Activated CD8-positive, alpha-beta memory T cell treated with anti-CD3 and anti-CD28 coated beads, Interleukin-2, amount 10 ng/mL, durations not matched to agents 7 days and 5 days (primary cell): ENCODE measurements at places on chromosomes 6 and 20.
A peak's percentile ranks its signal among the peaks of the same experiment; 100 is the strongest.

DNA sequence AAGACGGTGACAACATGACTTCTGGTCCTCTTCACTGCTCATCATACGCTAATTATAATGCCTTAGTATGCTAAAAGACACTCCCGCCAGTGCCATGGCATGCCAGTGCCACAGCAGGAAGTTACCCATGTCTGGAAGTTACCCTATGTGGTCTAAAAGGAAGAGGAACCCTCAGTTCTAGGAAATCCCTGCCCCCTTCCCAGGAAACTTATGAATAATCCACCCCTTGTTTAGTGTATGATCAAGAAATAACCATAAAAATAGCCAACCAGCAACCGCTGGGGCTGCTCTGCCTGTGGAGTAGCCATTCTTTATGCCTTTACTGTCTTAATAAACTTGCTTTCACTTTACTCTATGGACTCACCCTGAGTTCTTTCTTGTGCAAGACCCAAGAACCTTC, 15.8 kb upstream of the SERPINB9 start:
- H3K27me3 ChIP-seq, result no peaks in the 10 kb centered on the region
- peaks cover 18% of the 10 kb centered on the region for H3K4me1 ChIP-seq
- peak overlapping the region; percentile 45 for H3K27ac ChIP-seq
- peaks cover 5% of the 10 kb centered on the region for H3K36me3 ChIP-seq
- H3K4me3 ChIP-seq, result no peak overlapping the region
- peak; percentile 55 for DNase-seq

- DNase-seq, result no peak
- no peaks in the 10 kb centered on the region for H3K4me1 ChIP-seq
- no peaks in the 10 kb centered on the region for H3K27me3 ChIP-seq
- H3K27ac ChIP-seq, result no peak overlapping the region
- no peak overlapping the region for H3K4me3 ChIP-seq
- no peaks in the 10 kb centered on the region for H3K36me3 ChIP-seq
Measured at GRCh38 chr6:155993240-155993639, 537.6 kb upstream of the NOX3 start.

DNA sequence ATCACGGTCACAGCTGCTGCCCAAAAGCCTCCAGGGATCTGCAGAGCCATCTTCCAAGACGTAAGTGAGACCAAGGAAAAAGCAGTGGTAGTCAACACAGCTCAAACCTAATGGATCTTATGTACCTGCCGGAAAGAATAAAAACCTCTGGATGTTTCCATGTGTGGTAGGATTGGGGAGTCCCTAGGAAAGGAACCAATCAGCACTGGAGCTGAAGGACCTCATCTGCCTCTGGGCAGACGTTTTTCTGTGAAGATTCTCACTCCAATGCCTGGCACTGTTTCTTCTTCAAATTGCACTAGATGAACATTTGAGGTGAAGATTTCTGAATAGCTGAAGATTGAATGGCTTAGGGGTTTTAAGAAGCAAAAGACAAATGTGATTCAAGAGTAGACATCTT, at the start of gene HLA-DQB2:
Gene HLA-DQB2, minus strand, starts transcription at position 112 of the 400 bp plus-strand sequence. Its CDS starts 62 bp downstream, at position 50.
- no peaks in the 10 kb centered on the region for H3K36me3 ChIP-seq
- H3K4me3 ChIP-seq, result no peak within 1 kb of the TSS
- H3K4me1 ChIP-seq, result peaks cover 2% of the 10 kb centered on the region
- H3K27me3 ChIP-seq, result peaks cover 63% of the 10 kb centered on the region
- H3K27ac ChIP-seq, result no peak within 1 kb of the TSS

DNA sequence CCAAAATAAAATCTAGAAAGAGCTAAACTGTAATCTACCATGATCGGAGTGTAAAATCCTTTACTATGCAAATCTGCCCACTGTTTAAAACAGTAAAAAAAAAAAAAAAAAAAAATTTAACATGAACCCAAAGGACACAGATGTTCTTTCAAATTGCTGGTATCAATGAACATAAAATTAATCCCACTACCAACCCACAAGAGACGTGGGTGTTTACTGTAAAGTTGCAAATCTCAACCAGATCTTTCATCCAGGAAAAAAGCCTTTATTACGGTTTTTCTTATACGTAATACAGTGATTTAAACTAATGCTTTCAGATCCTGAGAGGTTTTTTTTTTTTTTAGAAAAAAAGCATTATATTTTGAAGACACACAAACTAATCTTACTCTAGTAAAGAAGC, 2.5 kb downstream of the CDK19 start:
- H3K4me3 ChIP-seq, result no peak overlapping the region
- no peak overlapping the region for H3K27ac ChIP-seq
- no peaks in the 10 kb centered on the region for H3K27me3 ChIP-seq
- H3K4me1 ChIP-seq, result peaks cover 29% of the 10 kb centered on the region
- no peak for DNase-seq
- H3K36me3 ChIP-seq, result peaks cover 12% of the 10 kb centered on the region

- H3K27me3 ChIP-seq, result peaks cover 4% of the 10 kb centered on the region
- no peak overlapping the region for H3K4me3 ChIP-seq
- H3K27ac ChIP-seq, result no peak overlapping the region
- peaks cover 9% of the 10 kb centered on the region for H3K4me1 ChIP-seq
- no peaks in the 10 kb centered on the region for H3K36me3 ChIP-seq
Measured at GRCh38 chr6:96301781-96302180, 219.8 kb upstream of the UFL1 start.

GRCh38 chr6:109840034-109840433, 138.1 kb upstream of the GPR6 start:
- H3K27me3 ChIP-seq, result no peaks in the 10 kb centered on the region
- DNase-seq, result no peak
- H3K36me3 ChIP-seq, result no peaks in the 10 kb centered on the region
- no peak overlapping the region for H3K27ac ChIP-seq
